ENCODE measurements at places on chromosomes 12 and 14.

DNA sequence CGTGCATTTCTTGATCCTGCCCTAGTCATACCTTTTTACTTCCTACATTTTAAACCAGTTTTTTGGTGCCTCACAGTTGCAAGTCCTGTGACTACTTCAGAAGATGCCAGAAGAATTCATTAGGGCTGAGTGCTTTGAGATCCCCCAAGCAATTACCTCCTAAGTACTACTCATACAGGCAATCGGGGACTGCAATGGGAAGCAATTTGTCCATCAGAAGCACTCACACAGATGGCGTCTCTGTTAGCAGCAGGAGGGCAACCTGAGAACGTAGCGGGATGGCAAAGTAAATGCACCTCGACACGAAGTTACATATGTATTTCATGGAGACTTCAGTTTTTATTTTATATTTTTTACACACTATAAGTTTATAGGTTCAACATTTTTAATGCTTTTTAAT lies 188.3 kb downstream of the CAPZA3 start:
- DNase-seq: no peak

GRCh38 chr12:2322554-2323120 lies 269.9 kb downstream of the CACNA1C start:
- no peak for DNase-seq

- no peak for DNase-seq
Observed at GRCh38 chr12:90858252-90858651, 96.7 kb downstream of the CCER1 start.

- no peak for DNase-seq
Observed at GRCh38 chr12:69546693-69547438, 38.4 kb upstream of the CCT2 start.

- no peak for DNase-seq
Observed at GRCh38 chr12:14545144-14546124, 22.2 kb downstream of the PLBD1 start.

- no peak for DNase-seq
Observed at GRCh38 chr14:91009501-91010152, 50.8 kb downstream of the RPS6KA5 start.

DNA sequence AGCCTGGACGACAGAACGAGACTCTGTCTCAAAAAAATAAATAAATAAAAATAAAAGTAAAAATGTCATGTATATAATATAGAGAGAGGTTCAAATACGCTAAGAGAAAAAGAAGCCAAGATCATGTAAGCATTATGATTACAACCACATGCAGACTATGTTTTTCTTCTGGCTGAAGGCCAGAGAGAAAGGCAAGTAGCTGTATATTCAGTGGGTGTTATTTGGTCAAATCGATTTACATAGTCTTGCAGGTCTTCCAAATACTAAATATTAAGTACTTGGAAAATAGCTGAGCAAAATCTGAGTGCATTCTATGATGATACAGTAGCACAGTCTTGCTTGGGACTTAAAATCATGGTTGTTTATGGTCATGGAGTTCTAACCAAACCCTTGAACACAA lies 758.0 kb downstream of the DIO2 start:
- DNase-seq: no peak

- DNase-seq: no peak
Observed at GRCh38 chr14:24334431-24335291, at the start of gene ADCY4. Gene ADCY4 (minus strand): TSS chr14:24335071. CDS start chr14:24334652, 419 bp downstream.

DNA sequence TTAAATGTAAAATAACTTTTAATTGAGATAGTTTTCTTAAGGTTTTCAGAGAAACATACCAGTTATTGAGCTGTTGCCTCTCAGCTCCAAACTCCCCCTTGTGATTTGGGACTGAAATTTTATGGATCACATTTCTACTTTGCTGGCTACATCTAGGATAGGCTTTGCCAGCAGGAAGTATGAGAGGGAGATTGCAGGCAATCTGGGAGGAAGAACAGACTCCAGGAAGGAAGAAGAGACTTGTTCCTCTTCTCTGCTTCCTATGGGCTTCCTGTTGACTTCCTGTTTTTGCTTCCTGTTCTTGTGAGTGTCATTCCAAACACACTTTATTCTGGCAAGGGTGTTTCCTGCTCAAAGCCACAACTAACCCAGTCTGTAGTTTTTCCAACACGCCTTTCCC lies 312.9 kb downstream of the ITPR2 start:
- DNase-seq: no peak

- no peak for DNase-seq
Observed at GRCh38 chr14:87990682-87991081, 2.3 kb downstream of the GALC start.

GRCh38 chr12:5379749-5380496 lies 52.0 kb upstream of the NTF3 start:
- no peak for DNase-seq

DNA sequence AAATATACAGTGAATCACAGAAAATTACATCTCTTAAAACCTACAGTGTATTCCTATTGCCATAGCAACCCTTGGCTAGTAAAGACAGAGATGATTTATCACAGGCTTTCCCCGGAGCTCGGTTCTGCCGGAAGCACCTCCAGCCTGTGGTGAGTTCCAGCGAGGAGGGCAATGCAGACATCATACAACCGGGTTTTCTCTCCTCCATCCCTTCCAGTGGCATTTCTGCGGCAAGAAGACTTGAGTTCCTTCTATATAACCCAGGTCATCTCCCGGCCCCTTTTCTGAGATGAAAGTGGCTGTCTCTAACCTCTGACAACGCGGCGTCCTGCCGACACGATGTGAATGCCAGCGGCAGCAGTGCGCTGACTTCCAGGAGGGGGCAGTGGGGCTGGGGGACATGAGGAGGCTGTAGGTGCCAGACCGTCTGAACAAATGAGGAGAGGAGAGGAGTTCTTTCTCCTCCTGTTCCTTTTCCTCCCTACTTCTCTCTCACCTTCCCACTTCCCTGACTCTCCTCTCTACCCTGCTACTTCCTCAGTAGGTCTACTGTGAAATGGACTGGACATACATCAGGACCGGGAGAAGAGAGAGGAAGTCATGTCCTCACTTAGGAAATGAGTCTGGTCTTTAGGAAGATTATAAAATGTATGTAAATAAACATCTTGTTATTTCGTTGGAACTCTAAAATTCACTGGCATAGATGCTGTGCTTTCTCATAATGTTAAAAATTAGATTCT lies 68.6 kb upstream of the MAX start:
- peak; percentile 24 for DNase-seq

GRCh38 chr12:124862768-124863415 lies 772 bp downstream of the SCARB1 start:
- no peak for DNase-seq

DNA sequence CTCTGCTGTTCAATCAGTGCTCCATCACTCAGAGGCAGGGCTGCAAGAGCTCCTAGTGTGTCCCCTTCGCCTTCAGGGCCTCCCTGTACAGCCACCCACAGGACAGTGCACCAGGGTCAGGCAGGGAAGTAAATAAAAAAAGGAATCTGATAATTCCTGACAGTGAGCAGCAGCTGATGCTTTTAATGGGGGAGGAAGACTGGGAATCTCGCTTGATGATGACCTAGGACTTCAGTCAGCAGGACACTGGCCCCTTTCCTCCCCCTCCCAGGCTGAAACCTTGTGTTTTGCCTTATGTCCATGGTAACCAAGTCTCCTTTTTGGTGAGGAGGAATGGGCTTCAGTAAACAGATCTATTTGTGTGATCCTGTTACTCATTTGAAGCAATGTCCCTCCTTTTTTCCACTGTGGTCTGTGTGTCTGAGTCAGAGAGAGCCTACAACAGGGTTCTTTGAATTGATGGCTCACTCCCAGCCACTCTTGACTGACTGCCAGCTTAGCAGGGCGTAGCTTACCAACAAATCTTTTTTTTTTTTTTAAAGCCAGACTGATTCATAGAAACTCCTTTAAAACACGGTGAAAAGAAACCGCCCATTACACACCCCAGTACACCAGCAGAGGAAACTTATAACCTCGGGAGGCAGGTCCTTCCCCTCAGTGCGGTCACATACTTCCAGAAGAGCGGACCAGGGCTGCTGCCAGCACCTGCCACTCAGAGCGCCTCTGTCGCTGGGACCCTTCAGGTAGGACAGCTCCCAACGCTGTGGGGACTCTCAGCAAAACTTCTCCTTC lies at the start of gene EMP1:
EMP1 (plus strand) TSS at position 597 of the 792 bp plus-strand sequence. CDS start 14,785 bp downstream, outside the sequence.
- peak; percentile 24 for DNase-seq

GRCh38 chr12:4221258-4221620 lies 52.3 kb upstream of the CCND2 start:
- no peak for DNase-seq

DNA sequence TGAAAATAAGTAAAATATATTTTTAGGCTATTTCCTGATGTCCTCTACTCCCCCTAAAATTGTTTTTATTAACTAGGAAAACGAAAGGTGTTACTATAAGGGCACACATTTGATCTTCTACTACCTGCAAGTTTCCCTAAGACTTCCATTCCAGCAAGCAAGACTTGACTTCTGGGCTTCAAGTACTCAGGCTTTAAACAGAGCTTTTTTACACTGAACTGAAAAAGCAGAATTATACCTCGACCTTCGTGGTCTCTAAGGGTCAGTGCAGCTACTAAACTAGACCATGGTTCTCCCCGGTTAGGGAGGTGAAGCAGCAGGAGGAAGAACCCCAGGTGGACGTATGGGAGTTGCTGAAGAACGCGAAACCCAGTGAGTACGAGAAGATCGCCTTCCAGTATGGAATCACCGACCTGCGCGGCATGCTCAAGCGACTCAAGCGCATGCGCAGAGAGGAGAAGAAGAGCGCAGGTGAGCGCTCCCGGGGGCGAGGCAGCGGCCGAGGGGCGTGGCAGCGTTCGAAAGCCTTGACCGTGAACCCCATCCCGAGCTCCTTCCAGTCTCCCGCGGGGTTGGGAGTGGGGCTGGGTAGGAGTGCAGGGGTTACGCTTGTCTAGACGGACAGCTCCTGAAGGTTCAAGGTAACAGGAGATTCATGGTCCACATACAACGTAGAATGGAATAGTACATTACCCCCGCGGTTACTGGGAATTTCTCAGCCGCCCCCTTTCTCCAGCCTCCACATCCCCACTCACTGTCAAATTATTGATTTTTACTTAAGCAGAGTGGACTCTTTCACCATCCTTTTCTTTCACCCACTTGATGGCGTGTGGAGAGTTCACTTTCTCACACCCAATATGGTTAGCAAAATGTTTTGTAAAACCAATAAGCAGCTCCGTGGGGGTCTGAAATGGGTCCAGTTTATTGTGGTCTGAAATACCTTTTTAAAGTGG lies 47.6 kb downstream of the MYBPC1 start:
- no peak for DNase-seq

- DNase-seq: no peak
Observed at GRCh38 chr12:113314121-113314529, 20.8 kb downstream of the SLC8B1 start.

DNA sequence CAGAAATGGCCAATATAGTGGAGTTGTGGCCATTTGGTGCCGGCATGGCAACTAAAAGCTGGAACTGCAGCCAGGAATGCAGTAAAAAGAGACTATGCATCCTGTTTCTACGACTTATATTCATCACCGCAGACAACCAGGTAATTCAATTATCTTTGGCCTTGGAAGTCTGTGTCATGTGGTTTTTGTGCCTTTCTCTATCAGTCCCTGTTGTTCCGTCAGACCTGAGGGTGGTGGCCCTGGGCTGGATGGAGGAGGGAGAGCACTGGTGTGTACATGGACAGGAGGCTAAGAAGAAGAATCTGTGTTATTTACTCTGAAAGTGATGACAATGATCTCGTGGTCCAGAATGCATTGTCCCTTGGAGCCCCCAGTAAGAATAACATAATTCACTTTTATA lies 852.6 kb downstream of the VRK1 start:
- DNase-seq: no peak

GRCh38 chr12:102344691-102345090 lies 135.7 kb downstream of the IGF1 start:
- DNase-seq: no peak

DNA sequence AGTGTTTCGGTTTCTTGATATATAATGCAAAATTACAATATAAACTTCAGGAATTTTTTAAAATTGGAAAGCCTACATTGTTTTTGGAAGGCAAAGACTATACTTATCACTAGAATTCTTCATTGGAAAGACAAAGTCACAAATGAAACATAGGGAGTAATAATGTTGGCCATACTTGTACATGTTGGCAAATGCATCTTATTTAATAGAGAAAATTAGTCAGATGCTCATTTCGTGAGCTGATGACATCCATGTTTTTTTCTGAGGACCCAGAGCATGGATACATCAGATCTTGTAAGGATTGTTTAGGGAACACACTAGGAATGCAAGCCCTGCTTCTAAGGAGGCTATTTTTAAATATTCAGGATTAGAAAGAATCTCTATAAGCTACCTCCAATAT lies 4.6 kb upstream of the SLC15A5 start:
- DNase-seq: no peak

DNA sequence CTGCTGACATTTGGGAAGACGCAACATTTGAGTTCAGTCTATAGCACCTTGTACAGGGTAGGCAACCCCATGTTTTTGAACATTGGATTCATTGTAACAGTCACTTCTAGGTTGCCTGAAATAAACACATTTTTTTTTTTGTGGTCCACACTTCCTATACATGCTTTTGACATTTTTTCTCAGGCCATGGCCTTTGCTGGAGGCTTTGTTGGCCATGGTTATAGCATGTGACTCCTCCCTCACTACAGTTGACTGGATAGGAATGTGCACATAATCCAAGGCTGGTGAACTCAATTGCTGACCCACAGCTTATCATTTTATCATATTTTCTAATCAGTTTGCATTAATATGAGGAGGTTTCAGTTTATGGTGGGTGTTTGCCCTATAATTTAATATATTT lies 60.6 kb downstream of the TMEM117 start:
- DNase-seq: no peak

DNA sequence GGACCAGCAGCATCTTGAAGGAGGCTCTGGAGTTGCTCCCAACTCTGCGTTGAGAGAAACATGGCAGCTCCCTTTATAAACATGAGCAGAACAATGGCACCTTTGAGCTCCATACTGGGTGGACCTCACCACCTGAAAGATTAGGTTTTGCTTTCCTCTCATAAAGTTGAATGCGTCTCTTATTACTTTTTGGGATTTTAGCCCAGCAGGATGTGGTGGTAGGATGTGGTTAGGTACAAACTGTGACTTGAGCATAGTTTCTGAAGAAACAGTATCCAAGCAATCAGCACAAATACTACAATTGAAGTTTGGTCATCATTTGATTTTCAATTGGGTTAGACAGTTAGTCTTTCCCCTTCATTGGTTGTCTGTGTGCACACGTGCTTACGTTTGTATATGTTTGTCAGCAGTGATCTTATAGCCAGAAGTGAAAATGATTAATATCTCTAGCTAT lies at the start of gene PRR4:
PRR4 (minus strand) TSS at position 51 of the 454 bp plus-strand sequence; CDS start at position 13, 38 bp downstream.
- DNase-seq: no peak
